Brain (organoid and tissue), 16 donors: ENCODE measurements at places on chromosomes 2 and 18. TPM values are rescaled to one million over a fixed set of nuclear protein-coding genes. Genes with fewer than 3 reads are reported as not detected.

KLHL29 gene
- polyA plus RNA-seq: 10.8 TPM

GALNT13 gene
- polyA plus RNA-seq: 1.7 TPM

ZNF892 gene
- 2.1 TPM for polyA plus RNA-seq

BCL11A gene
- polyA plus RNA-seq: 22.7 TPM

ALPI gene
- not detected for polyA plus RNA-seq

HSBP1L1 gene
- 3.3 TPM for polyA plus RNA-seq

BOLL gene
- polyA plus RNA-seq: not detected

INPP5D gene
- 3.7 TPM for polyA plus RNA-seq

C2orf80 gene
- polyA plus RNA-seq: 3.3 TPM

MDH1 gene
- 222 TPM for polyA plus RNA-seq

CXCR1 gene
- 0.49 TPM for polyA plus RNA-seq

SALL3 gene
- 4.7 TPM for polyA plus RNA-seq

THSD7B gene
- 1.8 TPM for polyA plus RNA-seq
